ENCODE measurements at places on chromosomes 3 and 15.

DNA sequence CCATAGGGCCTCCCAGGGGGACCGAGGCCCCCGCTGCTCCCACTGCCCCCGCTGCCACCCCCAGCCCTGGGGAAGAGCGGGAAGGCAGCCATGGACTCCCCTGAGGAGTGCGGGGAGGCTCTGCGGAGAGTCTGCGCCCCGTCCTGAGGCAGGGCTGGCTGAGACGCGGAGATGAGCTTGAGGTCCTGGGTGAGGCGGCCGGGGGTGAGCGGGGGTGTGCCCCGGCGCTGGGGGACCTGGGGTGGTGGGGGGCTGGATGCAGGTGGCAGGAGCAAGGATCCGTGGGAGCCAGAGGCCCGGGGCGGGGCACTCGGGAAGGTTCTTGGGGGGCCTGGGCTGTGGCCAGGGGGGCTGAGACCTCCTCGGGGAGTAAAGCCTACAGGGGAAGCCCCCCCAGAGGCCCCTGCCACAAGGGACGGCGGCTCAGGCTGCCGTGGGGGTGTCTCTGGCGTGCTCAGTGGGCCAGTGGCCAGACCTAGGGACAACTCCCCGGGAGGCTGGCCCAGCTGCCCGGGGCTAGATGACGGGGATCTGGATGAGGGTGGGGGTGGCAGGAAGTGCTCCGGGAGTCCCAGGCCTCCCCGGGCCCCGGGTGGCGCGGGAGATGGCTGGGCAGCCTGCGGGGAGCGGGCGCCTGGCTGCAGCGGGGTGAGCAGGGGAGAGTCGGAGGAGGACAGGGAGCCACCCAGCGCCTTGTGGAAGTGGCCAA, 45.9 kb downstream of the HCN4 start:
- no peak for DNase-seq

GRCh38 chr15:72196409-72197040, 1.1 kb downstream of the GRAMD2A start:
- DNase-seq, result peak; percentile 30

DNA sequence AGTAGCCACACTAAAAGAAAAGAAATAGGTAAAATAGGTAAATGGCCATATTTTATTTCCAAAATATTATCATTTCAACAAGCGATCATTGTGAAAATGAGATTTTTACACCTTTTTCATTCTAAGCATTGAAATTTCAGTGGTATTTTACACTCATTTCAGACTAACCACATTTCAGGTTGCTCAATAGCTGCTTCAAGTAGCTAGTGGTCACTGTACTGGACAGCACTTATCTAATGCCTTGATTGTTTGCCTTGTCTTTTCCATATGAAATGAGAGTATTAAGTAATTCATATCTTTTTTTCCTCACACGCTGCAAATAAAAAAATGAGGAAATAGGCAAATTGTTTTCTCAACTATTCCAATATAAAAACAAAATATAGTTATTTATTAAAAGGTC, 332.8 kb downstream of the NLGN1 start:
- no peak for DNase-seq

GRCh38 chr3:56885453-56885852, 83.7 kb upstream of the ARHGEF3 start:
- DNase-seq, result no peak

GRCh38 chr15:100889385-100890050, 9.9 kb downstream of the ALDH1A3 start:
- no peak for DNase-seq

GRCh38 chr3:46845860-46846623, 17.2 kb downstream of the MYL3 start:
- peak; percentile 76 for DNase-seq

DNA sequence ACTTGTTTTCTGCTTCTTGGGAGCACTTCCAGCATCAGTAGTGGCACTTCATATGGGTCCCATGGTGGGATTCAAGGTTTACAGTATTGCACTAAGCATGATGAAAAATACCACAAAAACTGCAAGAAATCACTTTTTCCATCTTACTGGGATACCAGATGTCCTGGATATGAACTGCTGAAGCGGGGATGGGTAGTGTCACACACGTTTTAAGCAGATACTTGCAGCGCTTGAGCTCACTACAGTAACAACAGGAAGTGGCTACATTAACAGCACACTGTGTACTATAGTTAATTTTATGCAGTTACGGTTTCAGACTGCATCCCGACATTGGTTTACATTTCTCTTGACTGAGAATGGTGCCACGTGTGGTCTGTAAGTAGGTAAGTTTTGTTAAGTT, 3.5 kb upstream of the ISG20 start:
- no peak for DNase-seq

- no peak for DNase-seq
Measured at GRCh38 chr3:129409541-129409940, 18.9 kb downstream of the EFCAB12 start.

- DNase-seq, result no peak
Measured at GRCh38 chr15:38401106-38401505, 52.8 kb upstream of the FAM98B start.

- DNase-seq, result no peak
Measured at GRCh38 chr15:87557881-87558280, 698.7 kb downstream of the NTRK3 start.

- DNase-seq, result no peak
Measured at GRCh38 chr15:33860754-33861153, 107.5 kb upstream of the CHRM5 start.

GRCh38 chr3:45632956-45633355, 38.4 kb downstream of the LIMD1 start:
- no peak for DNase-seq

Data from GM06990 (cell line).